CD4-positive, CD25-positive, alpha-beta regulatory T cell (primary cell): ENCODE measurements at places on chromosomes 4 and X. TPM values are rescaled to one million over a fixed set of nuclear protein-coding genes. Genes with fewer than 3 reads are reported as not detected.

GRCh38 chr4:134018846-134019245, 182.7 kb downstream of the PABPC4L start:
- H3K36me3 ChIP-seq, result no peaks in the 10 kb centered on the region
- H3K4me1 ChIP-seq, result no peaks in the 10 kb centered on the region
- H3K27me3 ChIP-seq, result no peaks in the 10 kb centered on the region
- H3K27ac ChIP-seq, result no peak overlapping the region
- H3K4me3 ChIP-seq, result no peak overlapping the region

CLDN2 gene
- total RNA-seq, result not detected

DNA sequence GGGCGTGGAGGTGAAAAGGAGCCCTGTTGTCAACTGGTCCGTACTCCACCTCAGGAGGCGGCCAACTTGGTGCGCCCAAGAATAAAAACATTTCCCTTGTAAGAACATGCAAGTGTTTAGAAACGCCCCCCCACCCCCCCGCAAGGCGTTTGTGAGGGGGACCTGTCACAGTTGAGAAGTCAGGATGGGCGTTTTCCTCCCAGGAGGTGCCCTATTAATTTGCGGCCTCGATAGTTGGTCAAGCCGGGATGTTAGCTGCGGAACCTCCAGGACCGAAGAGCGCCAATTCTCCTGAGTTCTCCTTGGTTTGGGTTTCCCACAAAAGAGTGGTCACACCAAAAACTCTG, 651 bp upstream of the SAP30 start:
- peak overlapping the region; percentile 100 for H3K4me3 ChIP-seq
- H3K36me3 ChIP-seq, result no peaks in the 10 kb centered on the region
- peak overlapping the region; percentile 90 for H3K27ac ChIP-seq
- DNase-seq, result peak; percentile 61

GRCh38 chrX:37815366-37815765, 32.0 kb downstream of the DYNLT3 start:
- no peak for DNase-seq
- H3K27me3 ChIP-seq, result peaks cover 2% of the 10 kb centered on the region
- H3K4me3 ChIP-seq, result no peak overlapping the region
- H3K4me1 ChIP-seq, result no peaks in the 10 kb centered on the region
- no peaks in the 10 kb centered on the region for H3K36me3 ChIP-seq

GRCh38 chr4:26131711-26132110, 189.1 kb upstream of the RBPJ start:
- H3K4me3 ChIP-seq, result no peak overlapping the region
- no peaks in the 10 kb centered on the region for H3K36me3 ChIP-seq
- no peaks in the 10 kb centered on the region for H3K27me3 ChIP-seq

- no peaks in the 10 kb centered on the region for H3K36me3 ChIP-seq
- no peak for DNase-seq
- H3K27me3 ChIP-seq, result no peaks in the 10 kb centered on the region
- no peaks in the 10 kb centered on the region for H3K4me1 ChIP-seq
- no peak overlapping the region for H3K27ac ChIP-seq
- no peak overlapping the region for H3K4me3 ChIP-seq
These were observed 63.7 kb downstream of the SORCS2 start for GRCh38 chr4:7255996-7256395.

- peaks cover 3% of the 10 kb centered on the region for H3K27me3 ChIP-seq
- no peaks in the 10 kb centered on the region for H3K4me1 ChIP-seq
- DNase-seq, result peak; percentile 29
These were observed 20.3 kb downstream of the CLRN2 start for GRCh38 chr4:17535242-17535641.

DNA sequence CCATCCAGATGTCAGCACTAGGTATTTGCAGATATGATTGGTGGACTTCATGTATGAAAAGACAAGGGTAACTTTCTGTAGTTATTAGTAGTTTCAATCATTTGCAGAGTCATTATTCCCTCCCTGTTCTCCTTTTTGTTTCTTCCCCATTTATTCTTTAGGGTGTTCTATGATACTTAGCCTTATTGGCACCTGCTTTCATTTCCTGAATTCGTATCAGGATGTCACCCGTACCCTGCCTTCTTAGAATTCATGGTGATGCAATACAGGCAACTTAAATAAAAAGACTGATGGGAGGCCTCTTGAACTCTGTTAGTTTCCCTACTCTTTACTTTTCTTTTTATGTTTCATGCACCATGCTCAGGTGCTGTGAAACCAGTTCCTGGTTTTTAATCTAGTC, 24.2 kb downstream of the MAGED1 start:
- H3K27me3 ChIP-seq, result peaks cover 2% of the 10 kb centered on the region
- no peak overlapping the region for H3K27ac ChIP-seq
- DNase-seq, result no peak
- no peaks in the 10 kb centered on the region for H3K4me1 ChIP-seq
- no peak overlapping the region for H3K4me3 ChIP-seq
- no peaks in the 10 kb centered on the region for H3K36me3 ChIP-seq

UCP1 gene
- total RNA-seq, result not detected

- no peak overlapping the region for H3K27ac ChIP-seq
- H3K4me1 ChIP-seq, result no peaks in the 10 kb centered on the region
- no peak overlapping the region for H3K4me3 ChIP-seq
- no peak for DNase-seq
- H3K36me3 ChIP-seq, result no peaks in the 10 kb centered on the region
- no peaks in the 10 kb centered on the region for H3K27me3 ChIP-seq
These were observed 44.7 kb upstream of the ACSL4 start for GRCh38 chrX:109777749-109778148.

DNA sequence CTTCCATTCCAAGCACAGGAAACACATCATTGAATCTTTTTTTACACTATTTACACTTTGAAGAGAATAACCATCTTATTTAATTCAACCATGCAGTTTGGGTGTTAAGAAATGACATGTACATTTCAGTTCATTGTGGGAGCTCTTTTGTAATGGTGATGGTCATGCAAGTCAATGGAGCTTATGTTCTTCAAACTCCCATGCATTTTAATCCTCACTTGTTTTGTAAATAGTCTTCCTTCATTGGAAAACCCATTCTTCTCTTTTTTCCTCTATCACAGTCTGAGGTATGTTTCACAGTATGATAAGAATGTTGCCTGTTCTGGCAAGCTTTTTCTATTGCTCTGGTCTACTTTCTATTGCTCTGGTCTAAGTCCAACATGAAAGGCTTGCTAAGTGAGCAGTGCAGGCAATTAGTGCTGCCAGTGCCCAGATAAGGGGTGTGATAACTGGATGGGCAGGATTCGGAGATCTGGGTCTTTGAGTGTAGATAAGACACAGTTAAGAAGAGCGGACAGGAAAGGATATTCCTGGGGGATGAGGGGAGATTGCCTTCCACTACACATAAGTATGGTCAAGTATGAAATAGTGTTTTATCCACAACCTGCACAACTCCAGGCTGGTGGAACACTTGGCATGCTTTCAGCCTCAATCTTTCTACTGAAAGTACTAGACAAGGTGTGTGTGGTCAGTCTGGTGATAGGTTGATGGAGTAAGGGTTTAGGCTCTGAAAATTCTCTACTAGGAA, 17.1 kb downstream of the AFP start:
- H3K27me3 ChIP-seq, result no peaks in the 10 kb centered on the region
- no peak for DNase-seq
- H3K4me1 ChIP-seq, result no peaks in the 10 kb centered on the region
- no peaks in the 10 kb centered on the region for H3K36me3 ChIP-seq

- no peak for DNase-seq
- H3K27ac ChIP-seq, result no peak overlapping the region
- no peaks in the 10 kb centered on the region for H3K36me3 ChIP-seq
- no peak overlapping the region for H3K4me3 ChIP-seq
These were observed 49.5 kb upstream of the LNX1 start for GRCh38 chr4:53640576-53641453.

- no peaks in the 10 kb centered on the region for H3K36me3 ChIP-seq
- no peak overlapping the region for H3K4me3 ChIP-seq
- no peak overlapping the region for H3K27ac ChIP-seq
- no peaks in the 10 kb centered on the region for H3K4me1 ChIP-seq
- DNase-seq, result no peak
- H3K27me3 ChIP-seq, result no peaks in the 10 kb centered on the region
These were observed 72.9 kb upstream of the DIAPH2 start for GRCh38 chrX:96611619-96612362.
